ENCODE measurements at places on chromosomes 16 and 17. TPM values are rescaled to one million over a fixed set of nuclear protein-coding genes. Genes with fewer than 3 reads are reported as not detected.

Gene MPP3
- 16.2 TPM for total RNA-seq

Gene PNMT
- total RNA-seq: 0.22 TPM

Gene EME1
- total RNA-seq: 3.9 TPM

Gene GINS3
- total RNA-seq: 2.7 TPM

Gene KRT27
- total RNA-seq: not detected

Gene SLC6A4
- total RNA-seq: 0.11 TPM

Gene RTN4RL1
- 0.11 TPM for total RNA-seq

Gene ZMYND15
- total RNA-seq: not detected

Gene ZG16
- not detected for total RNA-seq

Gene ESRP2
- 0.12 TPM for total RNA-seq

Gene NTN3
- total RNA-seq: 2.4 TPM

Gene NPIPB9
- 4.1 TPM for total RNA-seq

Gene ARHGAP44
- 1.9 TPM for total RNA-seq

Gene XAF1
- 20.5 TPM for total RNA-seq

Gene CCDC40
- 2.0 TPM for total RNA-seq

Gene HAS3
- 0.25 TPM for total RNA-seq

Gene RAB26
- total RNA-seq: 1.1 TPM

Gene CYB561
- total RNA-seq: 15.7 TPM

Gene PMM2
- total RNA-seq: 30.7 TPM
